LoVo (cell line): ENCODE measurements at places on chromosomes 11 and 22.

DNA sequence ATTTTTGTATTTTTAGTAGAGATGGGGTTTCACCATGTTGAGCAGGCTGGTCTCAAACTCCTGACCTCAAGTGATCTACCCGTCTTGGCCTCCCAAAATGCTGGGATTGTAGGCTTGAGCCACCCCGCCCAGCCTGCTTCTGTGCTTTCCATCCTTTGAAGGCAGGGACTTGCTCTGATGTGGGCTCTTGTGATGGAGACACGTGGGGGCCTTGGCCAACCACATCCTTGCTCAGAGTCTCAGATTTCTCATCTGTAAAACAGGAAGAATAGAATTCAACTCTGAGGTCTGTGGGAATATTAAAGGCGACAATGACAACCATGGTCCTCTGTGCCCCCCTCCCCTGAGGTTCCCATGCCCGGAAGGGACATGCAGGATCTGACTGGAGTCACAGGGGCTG, 3.8 kb upstream of the GGA1 start:
- no peak for DNase-seq

GRCh38 chr11:10943968-10944367, 86.1 kb upstream of the ZBED5 start:
- DNase-seq: no peak

DNA sequence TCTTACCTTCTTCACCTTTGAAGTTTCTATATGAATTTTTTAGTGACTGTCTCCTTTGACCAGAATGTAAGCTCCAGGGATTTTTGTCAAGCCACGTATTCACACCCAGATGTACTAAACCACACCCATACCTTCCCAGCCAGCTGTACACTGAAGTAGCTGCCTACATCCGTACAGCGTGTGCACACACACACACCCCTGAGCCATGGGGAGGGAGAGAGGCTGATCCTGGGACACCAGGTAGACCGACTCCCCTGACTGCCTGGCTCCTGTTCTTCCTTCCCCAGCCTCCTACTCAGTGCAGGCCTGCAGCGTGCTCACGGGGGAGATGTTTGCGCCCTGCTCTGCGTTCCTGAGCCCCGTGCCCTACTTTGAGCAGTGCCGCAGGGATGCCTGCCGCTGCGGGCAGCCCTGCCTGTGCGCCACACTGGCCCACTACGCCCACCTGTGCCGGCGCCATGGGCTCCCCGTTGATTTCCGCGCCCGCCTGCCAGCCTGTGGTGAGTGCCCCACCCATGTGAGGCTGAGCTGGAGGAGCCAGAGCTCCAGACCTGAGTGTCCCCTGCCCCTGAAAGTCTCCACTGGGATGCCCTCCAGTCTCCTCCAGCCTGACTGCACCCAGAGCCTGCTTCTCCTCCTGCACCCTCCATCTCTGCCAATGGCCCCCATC, 25.9 kb downstream of the OTOG start:
- no peak for DNase-seq

- DNase-seq: no peak
Measured at GRCh38 chr22:32947573-32947972, 110.6 kb downstream of the SYN3 start.

DNA sequence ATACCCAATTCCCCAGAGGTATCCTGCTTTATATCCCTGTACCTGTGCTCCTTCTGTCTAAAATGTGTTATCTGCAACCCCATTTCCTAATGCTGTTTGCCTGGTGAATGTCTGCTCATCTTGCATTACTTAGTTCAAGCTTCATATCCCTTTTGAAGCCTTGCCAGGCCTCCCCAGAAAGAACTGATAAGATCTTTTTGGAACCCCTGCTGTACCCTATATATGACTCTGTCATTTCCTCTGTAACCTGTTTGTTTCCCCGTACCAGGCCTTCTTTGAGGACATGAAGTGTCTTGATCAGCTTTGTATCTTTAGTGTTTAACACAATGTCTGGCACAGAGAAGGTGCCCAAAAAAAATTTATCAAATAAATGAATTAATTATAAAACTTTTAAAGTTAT, 77.6 kb downstream of the LIF start:
- no peak for DNase-seq

DNA sequence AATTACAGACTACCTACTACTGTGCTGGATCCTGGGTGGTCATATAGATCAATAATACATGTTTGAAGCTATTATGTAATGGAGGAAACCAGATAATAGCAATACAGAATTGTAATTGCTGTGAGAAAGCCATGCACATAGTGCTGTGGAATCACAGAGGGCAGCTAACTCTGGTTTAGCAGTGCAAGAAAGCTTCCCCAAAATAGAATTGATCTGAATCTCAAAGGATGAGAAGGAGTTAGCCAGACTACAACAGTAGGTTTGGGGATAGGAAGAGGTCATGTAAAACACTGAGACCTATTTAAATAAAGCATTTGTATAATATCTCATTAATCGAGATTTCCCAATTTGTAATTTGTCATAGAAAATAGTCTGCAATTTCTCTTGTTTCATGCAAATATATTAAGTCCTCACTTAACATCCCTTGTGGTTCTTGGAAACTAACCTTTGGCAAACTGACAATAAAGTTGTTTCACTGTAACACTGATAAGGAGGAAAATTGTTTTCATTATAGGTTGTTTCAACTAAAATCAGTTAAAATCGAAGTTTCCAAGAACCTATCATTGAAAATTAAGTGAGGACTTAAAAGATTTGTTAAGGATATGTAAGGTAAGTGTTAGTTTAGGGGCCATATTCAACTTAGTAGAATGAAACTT, 7.6 kb downstream of the C11orf58 start:
- DNase-seq: no peak

GRCh38 chr11:693415-693831, 1.6 kb downstream of the DEAF1 start:
- no peak for DNase-seq

- DNase-seq: no peak
Measured at GRCh38 chr11:64841592-64842365, 2.7 kb downstream of the CDC42BPG start.

GRCh38 chr11:67510023-67510345, 2.0 kb upstream of the CDK2AP2 start:
- no peak for DNase-seq

DNA sequence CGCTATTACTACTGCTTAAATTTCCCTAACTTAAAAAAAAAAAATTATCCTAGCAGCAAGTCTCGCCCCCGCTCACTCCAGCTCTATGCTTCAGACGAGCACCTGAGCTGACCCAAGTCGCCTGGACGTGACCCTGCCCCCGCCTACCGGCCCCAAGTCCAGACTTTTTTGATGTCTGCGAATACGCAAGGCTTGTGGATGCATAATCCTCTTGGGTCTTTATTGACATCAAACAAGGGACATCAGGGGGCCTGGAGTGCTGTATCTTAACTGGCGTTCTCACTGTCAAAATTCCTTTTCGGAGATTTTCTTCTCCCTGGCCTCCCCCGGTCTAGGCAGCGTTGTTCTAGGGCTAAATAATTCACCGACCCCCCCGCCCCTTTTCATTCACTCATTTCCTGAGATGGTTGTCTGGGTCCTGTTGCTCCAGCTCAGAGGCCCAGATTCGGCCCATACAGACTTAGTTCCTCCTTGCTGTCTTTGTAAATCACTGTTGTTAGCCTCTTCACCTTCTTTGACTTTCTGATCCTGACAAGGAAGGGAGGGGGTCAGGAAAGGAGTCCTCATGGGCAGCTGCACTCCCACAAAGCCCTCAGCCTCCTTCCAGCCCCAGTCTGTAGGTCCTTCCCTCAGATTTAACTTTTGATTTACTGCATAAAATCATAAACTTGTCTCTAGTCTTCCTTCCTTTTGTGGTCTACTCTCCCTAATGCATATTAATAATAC, 601 bp upstream of the LRP4 start:
- DNase-seq: no peak

GRCh38 chr11:28133146-28133545, 25.0 kb downstream of the METTL15 start:
- no peak for DNase-seq

DNA sequence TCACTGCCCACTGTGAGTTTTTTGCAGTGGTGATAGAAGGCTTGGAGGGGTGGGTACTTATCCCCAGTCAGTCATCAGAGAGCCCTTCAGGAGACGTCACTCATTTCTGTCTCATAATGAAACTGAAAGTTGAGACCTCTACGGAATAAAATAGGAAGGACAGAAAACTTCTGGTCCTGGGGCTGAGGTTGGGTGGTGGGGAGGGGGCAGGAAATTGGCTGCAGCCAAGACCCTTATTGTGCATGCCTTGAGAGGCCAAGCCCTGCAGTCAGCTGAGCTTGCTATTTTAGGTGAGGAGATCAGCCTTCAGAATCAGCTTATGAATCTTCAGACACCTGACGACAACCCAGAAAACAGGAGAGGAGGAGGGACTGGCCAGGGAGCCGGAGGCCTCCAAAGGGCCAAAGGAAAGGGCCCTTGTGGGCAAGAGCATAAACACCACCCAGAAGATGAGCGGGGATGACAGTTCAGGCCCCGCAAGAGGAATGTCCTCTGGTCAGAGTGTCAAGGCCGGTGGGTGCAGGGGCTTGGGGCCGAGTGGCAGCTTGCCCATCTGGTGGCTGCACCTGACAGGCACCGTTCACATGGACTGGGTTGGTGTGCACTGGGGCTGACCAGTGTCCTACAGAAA, 17.9 kb upstream of the ADA2 start:
- no peak for DNase-seq

DNA sequence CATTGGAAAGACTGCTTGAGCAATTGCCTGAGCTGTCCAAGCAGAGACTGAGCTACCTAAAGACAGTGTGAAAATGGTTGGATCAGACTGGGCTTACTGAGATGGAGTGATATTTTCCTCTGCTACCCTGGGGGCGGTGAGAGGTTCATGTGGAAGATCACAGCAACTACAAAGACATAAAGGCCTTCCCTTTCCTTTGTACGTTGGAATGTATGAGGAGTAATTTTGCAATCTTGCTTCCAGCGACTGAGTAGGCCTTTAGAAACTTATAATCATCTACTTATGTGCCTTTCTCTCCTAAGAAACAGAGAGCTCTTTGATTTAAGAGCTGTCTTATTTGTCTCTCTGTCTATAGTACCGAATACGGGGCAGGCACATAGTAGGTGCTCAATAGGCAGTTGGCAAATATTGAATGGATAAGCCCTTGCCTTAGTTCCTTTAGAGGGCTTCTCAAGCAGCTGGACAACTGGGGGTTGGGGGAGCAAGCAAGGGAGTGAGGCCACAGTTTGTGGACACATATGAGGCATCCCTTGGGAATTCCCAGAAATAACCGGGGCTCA, 2.4 kb upstream of the HEPACAM start:
- DNase-seq: no peak

- no peak for DNase-seq
Measured at GRCh38 chr22:44180706-44181032, at the start of gene PARVG. Gene PARVG, plus strand, starts transcription at chr22:44180925. Its CDS starts 2,405 bp downstream, at chr22:44183330.

DNA sequence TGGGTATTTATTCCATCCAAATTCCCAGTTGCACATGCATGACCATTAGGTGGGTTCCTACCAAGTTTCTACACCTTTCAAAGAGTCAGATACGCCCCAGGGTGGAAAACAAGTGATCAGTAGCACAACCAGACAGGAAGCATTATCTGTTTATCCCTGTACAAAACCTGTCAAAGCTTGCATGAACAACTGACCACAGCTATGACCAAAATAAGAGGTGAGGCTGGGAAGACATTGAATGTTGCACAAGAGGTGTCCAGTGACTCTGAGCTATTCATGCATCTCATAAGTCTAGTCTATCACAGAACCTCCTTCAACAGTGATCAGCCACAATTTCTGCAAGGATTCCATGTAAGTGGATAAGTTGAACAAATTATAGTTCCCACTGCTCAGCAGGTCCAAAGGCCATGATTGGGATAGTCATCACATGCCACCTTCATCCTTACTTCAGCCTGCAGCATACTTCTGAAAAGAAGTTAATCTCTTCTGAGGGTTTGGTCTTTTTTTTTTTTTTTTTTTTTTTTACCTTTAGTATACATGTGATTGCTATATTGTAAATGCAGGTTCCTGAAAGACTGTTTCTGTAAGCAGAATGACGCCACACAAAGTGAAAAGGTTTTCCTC, 28.0 kb upstream of the TMEM45B start:
- DNase-seq: no peak

- no peak for DNase-seq
Measured at GRCh38 chr11:118596224-118597146, 10.9 kb upstream of the PHLDB1 start.

- DNase-seq: no peak
Measured at GRCh38 chr22:44979154-44979553, 30.7 kb downstream of the PHF21B start.

DNA sequence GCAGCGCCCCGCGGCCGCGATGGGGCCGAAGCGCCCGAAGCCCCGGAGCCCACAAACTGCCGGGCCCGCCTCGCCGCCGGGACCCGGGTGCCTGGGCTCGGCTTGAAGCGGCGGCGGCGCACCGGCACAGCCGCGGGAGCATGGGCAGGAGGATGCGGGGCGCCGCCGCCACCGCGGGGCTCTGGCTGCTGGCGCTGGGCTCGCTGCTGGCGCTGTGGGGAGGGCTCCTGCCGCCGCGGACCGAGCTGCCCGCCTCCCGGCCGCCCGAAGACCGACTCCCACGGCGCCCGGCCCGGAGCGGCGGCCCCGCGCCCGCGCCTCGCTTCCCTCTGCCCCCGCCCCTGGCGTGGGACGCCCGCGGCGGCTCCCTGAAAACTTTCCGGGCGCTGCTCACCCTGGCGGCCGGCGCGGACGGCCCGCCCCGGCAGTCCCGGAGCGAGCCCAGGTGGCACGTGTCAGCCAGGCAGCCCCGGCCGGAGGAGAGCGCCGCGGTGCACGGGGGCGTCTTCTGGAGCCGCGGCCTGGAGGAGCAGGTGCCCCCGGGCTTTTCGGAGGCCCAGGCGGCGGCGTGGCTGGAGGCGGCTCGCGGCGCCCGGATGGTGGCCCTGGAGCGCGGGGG, 346 bp downstream of the FJX1 start:
- peak; percentile 46 for DNase-seq

GRCh38 chr11:1924181-1924580, 4.7 kb downstream of the TNNT3 start:
- no peak for DNase-seq

- no peak for DNase-seq
Measured at GRCh38 chr11:64121663-64122410, 44.1 kb downstream of the MACROD1 start.

DNA sequence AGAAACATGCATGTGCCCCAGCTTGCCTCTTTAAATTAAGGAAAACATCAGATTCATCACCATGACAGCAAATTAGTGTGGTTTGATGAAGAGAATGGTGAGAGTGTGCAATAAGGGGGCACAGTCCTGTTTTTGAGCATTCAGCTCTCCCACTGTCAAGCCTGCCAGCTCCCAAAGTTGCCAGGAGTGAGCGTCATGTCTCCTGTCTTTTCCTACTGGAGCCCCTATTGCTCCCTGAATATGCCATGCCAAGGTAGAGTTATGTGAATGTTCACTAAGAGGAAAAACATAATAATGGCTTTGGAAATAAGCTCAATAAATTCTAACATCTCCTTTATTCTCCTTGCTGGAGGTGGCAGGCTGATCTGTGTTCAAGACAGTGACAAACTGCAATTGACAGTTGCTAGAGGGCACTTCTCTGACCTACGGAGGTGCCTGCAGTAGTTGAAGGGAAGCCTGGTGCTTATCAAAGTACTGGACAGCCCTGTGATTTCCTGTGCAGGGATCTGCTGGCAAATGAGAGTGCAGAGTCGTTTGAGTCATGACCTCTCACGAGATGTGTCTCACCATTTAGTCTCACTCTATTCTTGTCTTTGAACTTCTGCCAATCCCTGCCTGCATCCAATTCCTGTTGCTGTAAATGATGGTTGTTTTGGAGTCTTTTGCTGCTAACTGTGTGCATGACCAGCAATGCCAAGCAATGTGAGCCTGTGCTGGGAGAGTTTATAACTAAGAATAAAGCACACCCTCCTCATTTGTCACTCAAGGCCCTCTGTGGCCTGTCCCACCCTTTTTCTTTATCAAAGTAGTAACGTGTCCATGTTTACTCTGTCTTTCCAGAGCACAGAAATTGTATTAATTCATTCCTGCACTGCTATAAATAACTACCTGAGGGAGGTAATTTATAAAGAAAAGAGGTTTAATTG, 34.8 kb downstream of the MRGPRX2 start:
- DNase-seq: no peak
